Foreskin fibroblast (primary cell): ENCODE measurements at places on chromosomes 12 and 14.
A peak's percentile ranks its signal among the peaks of the same experiment; 100 is the strongest.

DNA sequence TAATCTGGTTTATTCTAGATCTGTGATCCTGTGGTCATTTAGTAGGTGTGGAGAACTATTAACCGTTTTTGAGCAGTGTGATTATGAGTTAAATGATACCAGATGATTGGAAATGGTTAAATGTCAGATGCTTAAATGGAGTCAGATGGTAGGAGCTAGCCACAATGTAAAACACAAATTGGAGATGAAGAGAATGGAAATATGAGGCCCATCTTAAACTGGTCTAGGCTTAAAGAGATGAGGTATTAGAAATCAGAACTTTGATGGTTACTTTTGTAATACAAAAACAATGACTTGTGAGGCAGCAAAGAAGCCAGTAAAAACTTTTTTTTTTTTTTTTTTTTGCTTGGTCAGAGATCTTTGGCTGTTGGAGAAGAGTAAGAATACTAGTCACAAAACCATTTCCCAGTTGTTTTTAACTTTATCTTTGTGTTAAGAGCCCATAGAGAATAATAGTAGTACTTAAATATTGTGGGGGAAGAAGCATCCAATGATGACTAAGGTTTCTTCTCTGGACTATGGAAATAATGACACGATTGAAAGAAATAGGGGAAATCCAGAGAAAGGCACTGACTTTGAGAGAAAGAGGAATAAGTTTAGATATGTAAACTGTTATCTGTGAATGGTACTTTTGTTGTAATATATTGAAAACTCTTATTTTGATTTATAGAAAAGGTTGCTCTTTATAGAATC is 95.9 kb downstream of the WNK1 start:
- DNase-seq: no peak

GRCh38 chr12:28583701-28584261 is 393.5 kb downstream of the CCDC91 start:
- DNase-seq: peak; percentile 75

GRCh38 chr14:49766839-49767238 is 1.1 kb upstream of the KLHDC2 start:
- no peak for DNase-seq

DNA sequence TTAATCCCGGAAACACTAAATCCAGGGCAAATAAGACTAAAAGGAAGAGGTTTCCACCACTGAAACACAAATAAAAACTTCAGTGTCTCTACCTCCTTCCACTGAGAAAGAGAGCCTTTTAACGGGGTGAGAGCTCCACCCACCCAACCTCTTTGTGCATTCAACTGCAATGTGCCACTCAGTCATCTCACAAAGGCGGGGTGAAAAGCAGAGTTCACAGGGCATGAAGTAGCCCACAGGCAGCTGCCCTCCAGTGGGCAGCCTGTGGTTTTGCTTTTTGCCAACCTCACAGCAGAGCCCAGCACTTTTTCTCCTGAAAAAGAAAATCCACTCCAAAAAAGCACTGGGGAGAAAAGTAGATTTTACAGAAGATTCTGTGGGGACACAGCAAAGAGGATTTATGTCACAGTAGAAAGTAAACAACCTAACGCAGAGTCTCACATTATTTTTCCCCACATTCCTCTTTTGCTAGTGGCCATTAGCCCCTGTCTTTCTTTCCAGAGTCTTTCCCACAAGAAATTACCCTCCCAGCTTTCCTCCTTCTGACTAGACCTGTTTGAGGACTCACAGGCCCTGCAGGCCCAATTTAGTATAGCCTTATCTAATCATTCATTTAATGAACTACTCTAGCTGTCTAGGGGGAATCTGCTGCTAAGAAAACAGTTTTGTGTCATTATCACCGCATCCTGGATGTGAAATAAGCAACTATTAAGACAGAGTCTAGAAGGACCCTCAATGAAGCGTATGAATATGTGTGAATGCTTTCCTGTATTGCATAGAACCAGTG is 753.8 kb upstream of the FOXG1 start:
- DNase-seq: no peak

GRCh38 chr14:104803912-104804410 is 3.1 kb downstream of the ZBTB42 start:
- DNase-seq: no peak

GRCh38 chr12:43315961-43316360 is 236.0 kb downstream of the ADAMTS20 start:
- DNase-seq: peak; percentile 84

DNA sequence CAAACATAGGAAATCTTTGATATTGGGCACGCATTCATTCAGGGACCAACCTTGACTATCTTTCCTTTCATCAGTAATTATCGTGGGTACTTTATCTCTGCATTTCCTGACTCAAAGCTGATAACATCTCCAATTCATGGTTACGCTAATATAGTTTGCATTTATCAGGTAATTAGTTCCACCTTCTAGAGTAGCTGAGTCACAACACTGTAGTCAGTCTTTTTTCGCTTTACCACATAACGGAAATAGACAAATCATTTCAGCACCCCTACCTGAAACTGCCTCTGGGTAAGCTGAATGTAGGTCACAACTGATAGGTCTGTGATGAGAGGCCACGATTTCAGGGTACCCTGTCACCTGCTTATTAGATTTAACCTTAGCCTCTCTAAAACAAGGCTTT is 36.7 kb upstream of the IL22 start:
- no peak for DNase-seq

DNA sequence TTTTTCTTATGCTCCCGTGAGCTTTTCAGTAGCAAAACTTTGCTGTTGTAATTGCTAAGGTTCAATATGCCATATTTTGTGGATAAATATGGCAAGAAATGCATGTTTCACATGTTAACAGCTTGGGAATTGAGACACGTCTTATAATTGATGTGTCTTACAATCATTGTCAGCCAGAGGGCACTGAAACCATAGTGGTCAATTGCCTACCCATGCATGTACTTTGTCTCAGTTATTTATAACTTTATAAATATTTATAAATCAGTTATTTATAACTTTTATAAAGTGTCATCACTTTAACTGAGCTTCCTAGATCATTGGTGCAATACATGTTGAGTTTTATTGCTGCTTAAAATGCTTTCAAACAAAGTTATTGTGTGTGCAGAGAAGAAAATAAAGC is 82.0 kb downstream of the CATSPERB start:
- peak; percentile 28 for DNase-seq

DNA sequence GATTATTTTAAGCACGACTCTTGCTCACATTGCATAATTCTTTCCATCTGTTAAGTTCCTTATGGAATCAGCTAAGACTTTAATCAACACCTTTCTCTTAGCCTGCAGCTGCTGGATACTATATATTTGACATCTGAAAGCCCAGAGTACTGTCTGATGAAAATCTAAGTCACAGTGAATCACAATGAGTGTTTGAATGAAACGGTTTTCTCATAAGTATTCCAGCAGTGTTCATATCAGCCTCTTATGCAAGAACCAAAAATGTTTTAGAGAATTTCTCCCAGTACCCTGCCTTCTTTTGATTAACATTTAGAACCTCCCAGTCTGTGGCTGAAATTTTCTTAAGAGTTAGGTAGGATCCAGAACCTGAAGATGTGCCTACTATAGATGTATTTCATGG is 55.6 kb downstream of the FRMD6 start:
- DNase-seq: no peak

GRCh38 chr12:90909069-90909770 is 45.8 kb downstream of the CCER1 start:
- DNase-seq: peak; percentile 45

- no peak for DNase-seq
Measured at GRCh38 chr14:21182166-21182565, 26.3 kb upstream of the OR5AU1 start.

DNA sequence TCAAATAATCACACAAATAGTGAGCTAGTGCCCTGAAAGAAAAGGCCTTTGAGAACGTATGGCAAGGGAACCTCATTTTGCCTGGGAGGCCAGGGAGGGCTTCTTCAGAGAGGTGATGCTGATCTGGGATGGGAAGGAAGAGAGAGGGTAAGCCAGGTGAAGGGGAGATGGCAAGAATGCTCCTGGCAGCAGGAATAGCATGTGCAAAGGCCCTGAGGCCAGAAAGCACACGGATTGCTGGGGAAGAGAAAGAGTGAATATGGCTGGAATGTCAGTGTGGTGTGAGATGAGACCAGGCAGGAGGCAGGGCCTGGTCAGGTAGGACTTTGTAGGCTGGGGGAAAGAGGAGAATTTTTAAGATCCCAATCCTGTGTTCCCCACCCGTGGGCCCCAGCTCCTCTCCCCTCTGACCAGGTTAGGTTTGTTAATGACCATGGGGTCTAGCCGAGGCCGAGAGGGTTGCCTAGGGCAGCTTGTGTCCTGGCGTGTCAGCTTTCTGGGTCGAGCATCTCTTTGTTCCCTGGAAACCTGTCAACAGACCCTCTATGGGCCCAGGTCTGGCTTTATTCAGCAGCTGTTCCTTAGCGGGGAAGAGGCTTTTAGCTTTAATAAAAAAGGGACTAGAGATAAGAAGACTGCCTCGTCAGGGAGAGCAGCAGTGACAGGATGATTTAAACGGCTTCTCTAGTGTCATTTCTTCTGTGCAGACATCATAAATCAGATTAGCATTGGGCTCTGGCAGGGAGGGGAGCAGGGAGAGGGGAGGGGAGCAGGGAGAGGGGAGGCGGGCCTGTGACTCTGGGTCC is 123.4 kb downstream of the ADCK1 start:
- no peak for DNase-seq

DNA sequence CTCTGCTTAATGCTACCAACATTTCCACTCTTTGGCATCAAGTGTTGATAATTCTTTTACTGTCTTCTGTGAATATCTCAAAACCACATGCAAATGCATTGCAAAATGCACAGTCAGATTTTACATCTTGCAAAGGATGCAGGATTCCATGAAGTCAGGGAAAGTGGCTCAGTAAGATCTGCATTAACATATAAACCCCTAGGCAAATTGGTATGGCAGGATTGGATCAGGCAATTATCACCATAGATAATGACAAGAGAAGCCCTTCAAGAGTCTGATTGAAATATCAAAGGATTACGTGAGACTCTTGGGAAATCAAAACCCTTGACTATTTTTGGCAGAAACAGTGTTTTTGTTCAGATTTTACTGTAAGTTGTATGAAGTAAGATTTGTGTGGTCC is 71.0 kb downstream of the TMTC2 start:
- DNase-seq: no peak

GRCh38 chr12:80129895-80130530 is 30.7 kb downstream of the OTOGL start:
- DNase-seq: no peak

GRCh38 chr14:68937471-68938270 is 41.4 kb downstream of the ACTN1 start:
- DNase-seq: no peak

DNA sequence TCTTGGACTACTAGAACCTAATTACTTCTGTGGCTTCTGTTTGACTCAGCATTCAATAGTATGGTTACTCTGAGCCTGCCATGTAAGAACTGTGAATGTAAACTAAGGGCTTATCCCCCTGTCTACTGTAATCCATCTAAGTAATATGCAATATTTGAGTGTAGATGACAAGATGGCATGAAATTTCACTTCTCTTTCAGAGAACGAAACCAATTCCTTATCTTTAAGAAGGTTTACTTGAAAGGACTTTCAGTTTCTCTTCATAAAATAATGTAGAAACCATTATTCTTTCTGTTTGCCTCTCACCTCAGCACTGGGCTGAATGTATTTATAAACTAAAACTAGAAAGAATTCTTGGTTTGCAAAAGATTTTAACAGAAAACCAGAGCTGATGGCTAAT is 60.4 kb upstream of the ARID2 start:
- DNase-seq: no peak

- no peak for DNase-seq
Measured at GRCh38 chr14:92033906-92034687, 5.8 kb downstream of the TRIP11 start.

- no peak for DNase-seq
Measured at GRCh38 chr12:124543052-124543589, 24.3 kb downstream of the NCOR2 start.

- no peak for DNase-seq
Measured at GRCh38 chr12:131619106-131619642, 91.7 kb upstream of the SFSWAP start.

DNA sequence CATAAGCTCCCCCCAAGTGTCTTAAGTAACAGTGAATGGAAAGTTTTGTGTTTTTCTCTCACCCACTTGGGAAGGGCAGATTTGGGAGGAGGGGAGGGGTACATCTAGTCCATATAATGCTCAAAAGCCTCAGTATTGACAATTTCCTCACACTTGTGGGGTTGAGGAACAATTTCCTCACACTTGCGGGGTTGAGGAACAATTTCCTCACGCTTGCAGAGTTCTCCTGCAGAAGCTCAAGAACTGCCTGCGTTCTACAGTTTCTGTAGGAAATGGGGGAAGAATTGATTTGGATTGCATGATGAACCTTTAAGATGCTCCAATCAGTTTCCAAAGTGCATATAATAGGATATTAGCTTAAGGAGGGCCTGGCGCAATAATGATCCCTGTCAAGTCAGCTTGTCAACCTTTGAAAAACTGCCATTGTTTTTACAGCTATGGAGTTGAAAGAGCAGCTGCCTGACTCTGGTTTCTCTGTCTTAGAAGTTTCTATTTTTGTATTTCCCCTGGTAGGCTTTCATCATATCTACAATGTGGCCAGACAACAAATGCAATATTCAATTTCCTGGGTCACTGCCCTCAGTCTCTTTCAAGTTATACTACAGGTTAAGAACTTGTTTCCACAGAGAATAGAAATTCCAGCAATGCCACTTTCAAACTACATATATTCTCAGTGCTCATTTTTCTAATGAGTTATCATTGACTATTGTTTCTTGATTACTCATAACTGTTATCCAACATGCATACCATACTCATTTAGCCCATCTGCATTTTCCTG is 66.5 kb downstream of the PLEKHG7 start:
- peak; percentile 34 for DNase-seq

- no peak for DNase-seq
Measured at GRCh38 chr14:67199016-67199415, 9.8 kb downstream of the GARIN2 start.

GRCh38 chr12:123896767-123897166 is 75.9 kb downstream of the CCDC92 start:
- peak; percentile 84 for DNase-seq

- DNase-seq: no peak
Measured at GRCh38 chr12:88132392-88132791, 9.5 kb downstream of the CEP290 start.

DNA sequence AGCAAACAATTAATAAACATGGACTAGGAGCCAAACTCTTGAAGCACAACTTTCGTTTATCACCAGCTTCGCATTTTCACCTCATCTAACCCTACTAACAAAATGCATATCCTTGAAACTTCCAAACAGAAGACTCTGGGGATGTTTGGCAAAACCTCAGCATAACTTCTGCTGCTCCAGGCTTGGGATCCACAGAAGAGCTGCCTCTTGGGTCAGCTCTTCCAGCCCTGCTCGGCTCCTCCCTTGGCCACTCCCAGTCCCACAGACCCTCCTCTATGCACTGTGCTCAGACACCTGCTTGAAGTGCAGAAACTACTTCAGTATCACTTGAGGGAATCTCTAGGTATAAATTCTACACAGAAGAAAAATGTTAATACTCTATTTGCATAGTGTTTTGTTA is 110.0 kb upstream of the AMIGO2 start:
- no peak for DNase-seq
